Progenitor cell of endocrine pancreas (in vitro differentiated cells): ENCODE measurements at places on chromosomes 6 and 20.

DNA sequence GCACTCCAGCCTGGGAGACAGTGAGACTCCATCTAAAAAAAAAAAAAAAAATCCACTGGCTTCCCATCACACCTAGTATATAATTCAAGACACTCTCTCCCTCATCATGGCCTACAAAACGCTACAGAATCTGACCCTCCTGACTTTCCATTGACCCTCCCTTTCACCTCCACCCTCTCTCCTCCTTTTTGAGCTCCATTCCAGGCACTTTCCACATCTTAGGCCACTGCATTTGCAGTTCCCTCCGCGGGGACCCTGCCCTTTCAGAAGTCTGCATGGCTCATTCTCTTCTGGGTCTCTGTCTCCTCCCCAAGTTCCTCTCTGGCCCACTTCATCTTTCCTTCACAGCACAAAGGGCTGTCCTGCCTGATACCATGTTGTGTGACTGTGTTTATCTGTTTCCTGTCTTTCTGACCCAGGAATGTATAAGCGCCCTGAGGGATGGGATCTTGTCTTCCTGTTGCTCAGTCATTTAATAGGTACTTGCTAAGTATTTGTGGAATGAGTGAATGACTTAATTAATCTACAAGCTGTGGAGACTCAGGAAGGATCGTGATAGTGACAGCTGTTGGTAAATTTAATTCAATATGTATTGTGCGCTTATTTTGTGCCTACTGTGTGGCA, 35.2 kb downstream of the NCR2 start:
- DNase-seq = no peak

GRCh38 chr6:37783856-37784584, 35.5 kb upstream of the ZFAND3 start:
- no peak for DNase-seq

DNA sequence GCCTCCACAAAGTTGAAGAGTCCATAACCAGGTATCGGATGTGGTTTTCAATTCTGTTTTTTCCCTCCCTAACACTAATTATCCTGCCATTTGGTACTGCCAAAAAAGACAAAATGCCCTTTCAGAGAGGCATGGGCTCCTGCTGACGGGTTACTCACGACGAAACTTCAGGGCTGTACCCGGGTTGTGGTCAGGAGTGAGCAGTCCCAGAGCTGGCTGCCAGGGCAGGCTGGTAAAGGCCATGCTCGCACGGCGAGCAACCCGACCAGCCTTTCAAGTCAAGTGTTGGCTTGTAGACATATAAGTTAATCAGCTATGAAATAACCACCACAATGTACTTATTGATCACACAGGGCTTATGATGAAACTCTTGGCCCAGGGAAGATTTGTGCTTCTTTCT, 152.5 kb downstream of the FOXC1 start:
- DNase-seq = no peak

DNA sequence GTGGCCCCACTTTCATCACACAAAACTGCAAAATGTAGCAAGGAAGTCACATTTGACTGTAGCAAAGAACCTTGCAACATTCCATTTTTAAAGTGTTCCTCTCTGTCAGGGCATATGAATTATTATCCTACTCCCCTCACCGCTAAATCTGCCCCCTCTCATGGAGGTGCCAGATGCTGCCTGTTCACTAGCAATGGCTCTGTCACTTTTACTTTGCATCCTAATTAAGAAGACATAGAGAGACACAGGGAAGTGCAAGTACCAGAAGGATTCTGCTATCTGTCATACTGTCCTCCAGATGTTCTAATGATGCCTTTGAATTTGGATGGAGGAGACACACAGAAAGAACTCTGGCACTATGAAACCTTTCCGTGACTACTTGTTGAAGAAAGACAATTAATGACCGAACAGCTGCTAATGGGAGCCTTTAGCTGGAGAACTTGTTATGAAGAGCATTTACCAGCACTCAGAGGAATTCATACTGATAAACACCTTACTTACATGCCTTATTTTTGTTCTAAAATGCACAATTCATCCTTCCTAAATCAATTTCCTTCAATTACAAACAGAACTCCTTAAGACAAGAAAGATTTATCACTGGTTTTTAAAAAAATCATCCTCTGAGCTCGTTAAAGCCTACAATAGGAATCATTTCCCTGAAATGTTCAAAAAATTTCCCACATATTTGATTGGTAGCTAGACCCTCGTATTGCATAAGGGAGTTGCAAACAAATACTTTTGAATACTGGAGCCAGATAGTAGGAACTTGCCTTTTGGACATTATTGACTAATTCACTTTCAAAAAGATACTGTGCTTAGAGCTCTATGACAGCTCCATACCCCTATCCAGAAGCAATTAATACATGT, 292.6 kb downstream of the UBE3D start:
- DNase-seq = no peak

- no peak for DNase-seq
Observed at GRCh38 chr6:30787954-30788353, 43.6 kb upstream of the IER3 start.

DNA sequence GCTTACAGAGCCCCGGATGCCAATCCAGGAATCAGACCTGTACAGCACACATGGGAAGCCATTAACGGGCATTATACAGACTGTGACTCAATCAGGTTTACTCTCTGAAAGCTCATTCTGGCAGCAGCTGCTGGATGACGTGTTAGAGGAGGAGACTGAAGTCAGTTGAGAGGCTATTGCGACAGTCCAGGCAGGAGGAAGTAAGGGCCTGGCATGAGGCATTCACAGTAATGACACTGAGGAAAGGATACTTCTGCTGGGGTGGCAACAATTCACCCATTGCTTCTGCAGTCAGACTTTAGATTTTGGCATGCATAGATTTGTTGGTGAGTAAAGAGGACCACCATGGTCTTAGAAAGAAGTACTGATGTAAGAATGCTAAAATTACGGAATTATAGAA, 151.0 kb upstream of the HEY2 start:
- DNase-seq = no peak

- DNase-seq = no peak
Observed at GRCh38 chr6:139161169-139161568, 26.3 kb downstream of the HECA start.

GRCh38 chr20:17558154-17558940, 11.5 kb upstream of the DSTN start:
- no peak for DNase-seq

GRCh38 chr6:7959453-7959852, 48.9 kb upstream of the TXNDC5 start:
- no peak for DNase-seq

DNA sequence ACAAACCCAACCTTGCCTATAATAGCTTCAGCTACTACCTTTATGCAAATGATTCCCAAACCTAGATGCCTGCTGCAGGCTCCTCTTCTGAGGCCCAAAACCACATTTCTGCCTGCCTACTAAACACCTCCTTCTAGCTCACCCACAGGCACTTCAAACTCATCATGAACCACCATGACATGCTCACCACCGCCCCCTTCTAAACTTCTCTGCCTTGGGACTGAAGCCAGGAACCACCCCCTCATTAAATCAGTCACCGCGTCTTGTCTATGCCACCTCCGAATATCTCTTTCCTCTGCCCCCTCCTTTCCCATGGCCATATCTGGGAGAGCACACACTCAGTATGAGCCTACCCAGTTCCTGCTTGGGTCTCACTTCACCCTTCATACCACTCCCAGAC, 101.2 kb downstream of the SNAP25 start:
- DNase-seq = no peak

- DNase-seq = no peak
Observed at GRCh38 chr6:27138406-27138805, 109.1 kb upstream of the PRSS16 start.

GRCh38 chr6:32118782-32119628, 9.0 kb downstream of the ATF6B start:
- peak; percentile 75 for DNase-seq

DNA sequence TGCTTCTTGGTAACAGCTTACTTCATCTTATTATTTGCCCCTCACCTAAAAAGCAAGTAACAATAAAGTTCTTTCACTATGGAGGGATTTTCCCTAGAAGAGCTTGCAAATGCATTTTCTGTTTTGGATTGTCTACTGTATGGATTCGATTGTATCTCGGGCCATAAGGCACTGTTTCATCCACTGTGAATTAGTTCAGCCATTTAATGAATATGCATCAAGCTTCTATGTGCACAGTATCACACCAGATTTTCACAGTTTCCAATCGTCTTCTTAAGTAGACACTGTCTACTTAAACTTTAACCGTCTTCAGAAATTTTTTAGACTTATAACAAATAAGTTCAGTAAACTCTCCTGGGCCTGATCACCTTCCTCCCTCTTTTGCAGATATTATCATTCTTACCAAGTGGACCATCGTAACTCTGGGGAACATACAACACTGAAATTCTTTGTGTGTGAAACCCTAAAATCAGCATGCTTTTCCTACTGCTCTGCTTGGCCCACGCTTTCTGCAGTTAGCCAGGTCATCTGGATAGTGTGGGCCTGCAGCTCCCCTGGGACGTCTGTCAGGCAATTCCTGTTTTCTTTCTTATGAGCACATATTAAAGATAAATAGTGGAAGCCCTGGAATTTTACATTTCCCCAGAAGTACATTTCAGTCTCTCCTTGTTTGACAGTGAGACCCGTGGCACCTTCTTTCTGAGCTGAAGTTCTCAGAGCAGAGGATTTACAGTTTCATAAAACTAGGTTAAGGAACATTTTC, 136.5 kb upstream of the PDE10A start:
- DNase-seq = no peak

- DNase-seq = no peak
Observed at GRCh38 chr20:16699293-16699692, 30.5 kb upstream of the SNRPB2 start.

DNA sequence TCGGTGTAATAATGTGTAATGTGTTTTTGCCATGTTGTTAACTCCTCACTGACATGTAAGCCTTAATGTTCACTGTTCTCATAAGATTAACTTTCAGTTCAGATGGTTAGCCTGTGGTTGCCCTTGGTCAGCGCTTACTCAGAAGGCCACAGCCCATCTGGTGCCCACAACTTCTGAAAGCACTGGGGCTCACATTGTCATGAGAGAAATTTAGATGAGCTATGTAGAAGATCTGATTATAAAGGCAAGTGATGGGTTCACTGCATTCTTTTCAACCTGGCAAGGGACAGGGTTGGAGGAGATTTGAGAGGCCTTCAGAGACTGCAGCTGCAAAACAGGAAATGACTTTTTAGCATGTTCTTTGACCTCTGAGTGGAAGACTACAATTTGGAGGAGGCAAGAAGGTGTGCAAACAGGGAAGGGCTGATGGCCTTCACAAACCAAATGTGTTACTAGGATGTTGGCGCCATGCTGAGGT, 242.3 kb upstream of the SUPT3H start:
- no peak for DNase-seq

DNA sequence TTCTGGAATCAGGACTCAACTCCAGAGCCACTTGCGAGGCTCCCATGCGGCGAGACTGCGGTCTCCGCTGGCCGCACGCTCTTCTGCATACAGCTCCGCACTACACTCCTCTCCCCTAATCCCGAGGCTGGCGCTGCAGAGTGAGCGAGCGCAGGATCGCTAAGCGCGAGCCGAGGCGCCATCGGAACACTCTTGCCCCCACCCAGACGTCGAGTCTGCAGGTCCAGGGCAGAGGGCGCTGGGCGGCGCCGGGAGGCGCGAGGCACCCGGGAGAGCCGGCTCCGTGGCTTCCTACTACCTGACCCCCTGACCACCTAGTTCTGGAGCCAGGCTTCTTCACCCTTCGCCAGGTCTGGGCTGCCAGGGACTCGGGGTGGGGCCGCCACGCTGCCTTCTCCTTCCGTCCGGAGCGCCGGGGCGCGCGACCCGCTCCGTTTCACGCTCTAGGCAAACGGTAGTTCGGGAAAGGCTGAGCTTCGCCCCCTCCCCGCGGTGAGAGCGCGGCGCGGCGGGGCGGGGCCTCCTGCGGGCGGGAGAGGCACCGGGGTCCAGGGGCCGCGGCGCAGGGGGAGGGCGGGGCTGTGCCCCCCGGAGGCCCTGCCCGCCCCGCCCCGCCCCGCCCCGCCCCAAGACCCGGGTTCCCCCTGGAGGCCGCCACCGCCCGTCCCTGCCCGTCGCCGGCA, 5.4 kb upstream of the TUBB2A start:
- peak; percentile 61 for DNase-seq

- no peak for DNase-seq
Observed at GRCh38 chr6:15674690-15675386, 12.0 kb upstream of the DTNBP1 start.

- DNase-seq = no peak
Observed at GRCh38 chr6:35078226-35078850, 62.8 kb downstream of the TCP11 start.

DNA sequence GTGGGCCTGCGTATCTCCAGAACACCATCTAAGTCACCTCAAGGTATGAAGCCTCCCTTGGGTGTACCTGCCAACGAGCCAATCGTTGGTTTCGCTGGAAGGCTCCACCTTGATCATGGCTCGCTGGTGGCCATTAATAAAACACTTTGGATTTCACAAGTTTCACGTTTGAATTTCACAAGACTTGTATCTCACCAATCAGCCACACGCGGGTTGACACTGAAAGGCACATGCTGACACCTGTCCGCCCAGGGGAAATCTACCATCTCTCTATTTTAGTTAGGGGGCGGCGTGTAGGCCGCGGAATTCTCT, 586 bp upstream of the HMGA1 start:
- DNase-seq = no peak

- no peak for DNase-seq
Observed at GRCh38 chr6:118280210-118280609, 267.9 kb upstream of the PLN start.

- no peak for DNase-seq
Observed at GRCh38 chr20:57806975-57807374, 97.2 kb upstream of the PMEPA1 start.

- no peak for DNase-seq
Observed at GRCh38 chr20:60253471-60253870, 295.2 kb downstream of the CDH26 start.

GRCh38 chr20:5886788-5887187, 63.5 kb downstream of the TRMT6 start:
- no peak for DNase-seq

DNA sequence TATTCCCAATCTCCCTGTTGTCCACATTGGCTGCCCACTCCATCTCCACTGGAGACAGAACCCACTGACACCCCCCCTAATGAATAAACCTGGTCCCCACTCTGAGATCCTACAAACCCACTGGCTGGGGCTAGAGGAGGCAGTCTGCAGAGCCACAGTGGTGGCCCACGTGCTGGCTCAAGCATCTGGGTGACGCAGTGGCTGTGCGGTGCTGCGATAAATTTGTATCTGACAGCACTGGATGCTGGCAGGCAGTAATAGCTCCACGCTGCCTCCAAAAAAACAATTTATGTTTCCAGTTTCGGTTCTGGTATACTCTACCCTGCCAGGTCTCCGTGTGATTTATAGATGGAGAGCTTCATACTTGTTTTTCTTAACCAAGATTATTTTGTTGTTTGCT, 87.1 kb upstream of the SYNDIG1 start:
- no peak for DNase-seq

- no peak for DNase-seq
Observed at GRCh38 chr6:104580452-104580851, 279.3 kb downstream of the HACE1 start.
